ENCODE measurements at places on chromosomes 1 and 21.

- no peak for DNase-seq
Observed at GRCh38 chr1:181249186-181249585, 160.7 kb downstream of the IER5 start.

DNA sequence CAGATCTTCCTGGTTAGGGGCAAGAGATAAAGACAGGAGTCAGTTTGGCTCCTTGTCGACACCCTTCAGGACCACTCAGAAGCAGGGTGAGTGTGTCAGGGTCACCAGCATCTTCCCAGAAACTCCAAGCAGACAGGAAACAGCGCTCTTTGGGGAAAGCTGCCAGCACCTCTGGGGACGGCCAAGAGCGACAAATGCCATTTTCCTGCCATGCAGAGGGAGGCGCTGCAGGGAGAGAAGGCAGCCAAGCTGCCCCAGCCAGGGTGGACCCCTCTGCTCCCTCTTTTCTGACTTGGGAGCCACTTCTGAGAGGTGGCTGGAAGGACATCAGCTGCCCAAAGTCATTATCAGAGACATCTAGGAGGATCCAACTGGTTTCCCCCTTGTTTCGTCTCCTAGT, 29.0 kb downstream of the SIM2 start:
- no peak for DNase-seq

- no peak for DNase-seq
Observed at GRCh38 chr1:3822421-3822820, 26.1 kb upstream of the LRRC47 start.

- no peak for DNase-seq
Observed at GRCh38 chr1:52235646-52236045, 93.8 kb downstream of the ZFYVE9 start.

GRCh38 chr1:51506537-51506936, 12.5 kb downstream of the EPS15 start:
- DNase-seq: no peak
